ENCODE measurements at places on chromosomes 2 and 18. TPM values are rescaled to one million over a fixed set of nuclear protein-coding genes. Genes with fewer than 3 reads are reported as not detected.

Gene FHL2
- 751 TPM for total RNA-seq

DNA sequence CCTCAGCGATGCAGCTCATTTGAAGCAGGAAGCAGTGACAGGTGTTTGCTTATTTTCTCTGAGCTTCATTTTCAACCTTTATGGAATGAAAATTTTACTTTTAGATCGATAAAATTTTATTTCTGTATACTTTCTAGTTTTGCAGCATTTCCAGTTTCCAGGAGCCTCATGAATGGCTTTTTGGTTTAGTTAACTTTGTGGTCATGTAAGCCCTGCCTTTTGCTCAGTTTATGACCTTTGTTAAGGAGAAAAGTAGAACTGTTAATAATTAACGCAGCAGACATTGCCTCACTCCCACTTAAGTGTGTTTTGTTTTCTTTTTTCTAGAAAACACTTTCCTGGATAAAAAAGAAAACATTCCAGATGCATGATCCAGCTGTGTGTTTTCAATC, 4.4 kb upstream of the FARP2 start:
- peak; percentile 98 for DNase-seq

- DNase-seq = no peak
Observed at GRCh38 chr18:30081122-30081521, 961.4 kb downstream of the DSC3 start.

- peak; percentile 27 for DNase-seq
Observed at GRCh38 chr2:152097290-152097800, 1.5 kb downstream of the CACNB4 start.

GRCh38 chr2:44951714-44952113, 10.2 kb downstream of the SIX3 start:
- DNase-seq = no peak
